Activated CD4-positive, alpha-beta T cell treated with anti-CD3 and anti-CD28 coated beads, Interleukin-2, amount 10 ng/mL, durations not matched to agents 24 days and 14 days (primary cell): ENCODE measurements at places on chromosomes 12 and 14. TPM values are rescaled to one million over a fixed set of nuclear protein-coding genes. Genes with fewer than 3 reads are reported as not detected.

DNA sequence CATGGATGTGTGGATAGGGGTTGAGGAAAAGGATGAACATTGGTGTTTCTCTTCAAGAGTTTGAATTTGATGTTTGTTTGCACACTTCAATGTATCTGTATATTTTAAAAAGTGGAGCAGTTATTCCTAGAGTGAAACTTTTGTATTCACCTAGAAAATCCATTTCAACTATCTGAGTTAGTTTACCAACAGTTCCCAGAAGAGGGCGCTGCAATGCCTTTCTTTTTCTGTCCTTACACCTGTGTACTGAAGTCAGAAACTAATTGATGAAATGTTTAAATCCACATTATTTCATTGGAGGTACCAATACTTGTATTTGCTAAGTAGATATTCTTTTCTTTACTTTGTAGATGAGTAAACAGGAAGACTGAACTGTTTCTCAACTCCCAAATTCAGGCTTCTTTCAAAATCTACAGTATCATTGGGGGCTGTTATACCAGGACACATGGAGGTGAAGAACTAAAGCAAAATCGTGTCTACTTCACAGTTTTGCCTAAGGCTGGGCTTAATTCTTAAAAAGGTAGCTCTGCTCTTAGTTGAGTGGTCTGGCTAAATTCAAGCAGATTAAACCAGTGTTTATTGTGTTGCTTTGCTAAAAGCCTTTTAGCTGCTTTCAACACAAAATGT, 26.6 kb upstream of the KLRB1 start:
- H3K27me3 ChIP-seq = peaks cover 4% of the 10 kb centered on the region
- H3K4me3 ChIP-seq = peak overlapping the region; percentile 64
- peaks cover 50% of the 10 kb centered on the region for H3K4me1 ChIP-seq
- H3K27ac ChIP-seq = peak overlapping the region; percentile 57
- DNase-seq = peak; percentile 94
- H3K36me3 ChIP-seq = peaks cover 11% of the 10 kb centered on the region

Gene VRTN
- total RNA-seq = not detected in 2 replicates

GRCh38 chr12:52322069-52322468, 871 bp upstream of the KRT83 start:
- H3K4me3 ChIP-seq = no peak overlapping the region
- H3K27ac ChIP-seq = no peak overlapping the region
- DNase-seq = no peak
- no peaks in the 10 kb centered on the region for H3K36me3 ChIP-seq
- peaks cover 3% of the 10 kb centered on the region for H3K4me1 ChIP-seq
- peaks cover 32% of the 10 kb centered on the region for H3K27me3 ChIP-seq

Gene NTF3
- not detected in 2 replicates for total RNA-seq

Gene PTMS
- 245 and 267 TPM in 2 replicates for total RNA-seq

Gene KRT71
- not detected in 2 replicates for total RNA-seq

DNA sequence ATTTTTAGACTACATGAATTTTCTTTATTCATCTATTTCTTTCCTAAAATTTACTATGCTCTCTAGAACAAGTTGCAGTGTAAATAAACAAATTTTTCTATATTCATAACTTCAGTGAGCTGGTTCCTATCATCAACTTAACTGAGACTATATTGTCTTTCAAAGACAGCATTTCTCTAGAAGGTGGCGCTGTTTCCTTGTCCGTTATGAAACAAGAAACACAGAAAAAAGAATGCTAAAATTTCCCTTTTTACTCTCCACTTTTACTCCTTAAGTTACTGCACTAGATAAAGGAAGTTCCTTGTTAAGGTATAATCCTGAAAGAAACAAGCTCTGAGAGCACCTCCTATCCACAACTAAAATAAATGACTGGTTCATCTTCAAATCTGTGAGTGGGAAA, 8.2 kb upstream of the CLEC2A start:
- no peak overlapping the region for H3K4me3 ChIP-seq
- H3K4me1 ChIP-seq = peaks cover 22% of the 10 kb centered on the region
- peak; percentile 74 for DNase-seq
- H3K27ac ChIP-seq = no peak overlapping the region
- H3K27me3 ChIP-seq = peaks cover 28% of the 10 kb centered on the region

DNA sequence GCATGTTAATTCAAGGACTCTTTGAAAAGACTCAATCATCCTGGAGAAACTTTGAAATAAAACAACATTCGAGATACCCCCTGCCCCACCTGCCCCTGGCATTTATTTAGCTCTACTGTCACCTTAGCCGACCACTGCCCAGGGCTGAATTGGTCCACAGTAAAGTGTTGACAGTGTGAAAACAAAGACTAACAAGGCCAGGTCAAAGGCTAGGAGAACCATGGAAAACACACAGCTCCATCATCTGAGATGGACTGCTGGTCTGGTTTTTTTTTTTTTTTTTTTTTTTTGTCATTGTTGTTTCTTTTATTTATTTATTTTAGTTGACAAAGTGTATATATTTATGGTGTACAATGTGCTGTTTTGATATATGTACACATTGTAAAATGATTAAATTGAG, 25.7 kb downstream of the GSTZ1 start:
- H3K4me3 ChIP-seq = no peak overlapping the region
- H3K27ac ChIP-seq = no peak overlapping the region
- H3K36me3 ChIP-seq = peaks cover 31% of the 10 kb centered on the region
- no peaks in the 10 kb centered on the region for H3K4me1 ChIP-seq
- H3K27me3 ChIP-seq = no peaks in the 10 kb centered on the region
- no peak for DNase-seq

Gene CPNE8
- total RNA-seq = 5.5 and 9.8 TPM in 2 replicates

- peaks cover 7% of the 10 kb centered on the region for H3K4me1 ChIP-seq
- no peaks in the 10 kb centered on the region for H3K27me3 ChIP-seq
- peak overlapping the region; percentile 5 for H3K4me3 ChIP-seq
- H3K27ac ChIP-seq = peak overlapping the region; percentile 2
- peak; percentile 63 for DNase-seq
- no peaks in the 10 kb centered on the region for H3K36me3 ChIP-seq
Observed at GRCh38 chr12:18165422-18165871, 75.5 kb upstream of the RERGL start.

Gene GDF3
- total RNA-seq = not detected in 2 replicates

GRCh38 chr14:67068251-67068650, 121.0 kb upstream of the GARIN2 start:
- no peak overlapping the region for H3K27ac ChIP-seq
- H3K27me3 ChIP-seq = no peaks in the 10 kb centered on the region
- H3K4me1 ChIP-seq = peaks cover 4% of the 10 kb centered on the region
- DNase-seq = no peak
- peaks cover 4% of the 10 kb centered on the region for H3K36me3 ChIP-seq

Gene TTC5
- 36.2 and 39.7 TPM in 2 replicates for total RNA-seq

DNA sequence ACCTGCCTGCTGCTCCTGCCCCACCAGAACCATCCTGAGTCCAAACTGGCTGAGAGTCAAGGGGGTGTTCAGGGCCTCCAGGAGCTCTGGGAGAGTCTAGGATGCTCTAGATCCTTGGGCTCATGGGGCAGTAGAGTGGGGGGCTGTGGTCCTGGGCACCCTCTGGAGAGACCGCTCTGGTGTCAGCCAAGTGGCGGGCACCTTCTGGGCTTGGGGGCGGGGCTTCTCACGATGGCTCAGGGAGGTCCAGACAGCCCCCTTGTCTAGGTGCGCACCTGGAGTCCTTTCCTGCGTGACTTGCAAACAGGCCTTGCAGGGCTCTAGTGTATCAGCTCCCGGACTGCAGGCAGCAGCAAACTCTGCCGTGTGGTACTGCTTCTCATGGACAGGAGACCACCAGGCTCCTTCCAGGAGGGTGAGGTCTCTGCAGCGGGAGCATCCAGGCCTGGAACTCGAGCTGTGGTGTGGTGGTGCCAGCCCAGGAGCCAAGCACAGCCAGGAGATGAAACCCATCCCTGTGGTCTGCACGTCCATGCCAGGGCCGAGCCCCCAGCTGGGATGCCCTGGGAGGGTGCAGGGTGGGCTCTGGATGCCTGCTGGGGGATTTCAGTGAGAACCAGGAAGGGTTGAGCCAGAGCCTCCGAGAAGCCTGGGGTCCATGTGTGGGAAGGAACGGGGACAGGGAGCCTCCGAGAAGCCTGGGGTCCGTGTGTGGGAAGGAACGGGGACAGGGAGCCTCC, 15.0 kb downstream of the PACS2 start:
- H3K4me1 ChIP-seq = peaks cover 7% of the 10 kb centered on the region
- H3K4me3 ChIP-seq = no peak overlapping the region
- H3K27me3 ChIP-seq = no peaks in the 10 kb centered on the region

- DNase-seq = no peak
- H3K4me3 ChIP-seq = no peak overlapping the region
- H3K27me3 ChIP-seq = no peaks in the 10 kb centered on the region
- H3K27ac ChIP-seq = no peak overlapping the region
- no peaks in the 10 kb centered on the region for H3K36me3 ChIP-seq
Observed at GRCh38 chr12:129530984-129531383, 372.8 kb downstream of the TMEM132D start.

Gene RNASE3
- not detected in 2 replicates for total RNA-seq

Gene CLEC9A
- not detected in 2 replicates for total RNA-seq

Gene SPPL3
- total RNA-seq = 28.2 and 33.6 TPM in 2 replicates

DNA sequence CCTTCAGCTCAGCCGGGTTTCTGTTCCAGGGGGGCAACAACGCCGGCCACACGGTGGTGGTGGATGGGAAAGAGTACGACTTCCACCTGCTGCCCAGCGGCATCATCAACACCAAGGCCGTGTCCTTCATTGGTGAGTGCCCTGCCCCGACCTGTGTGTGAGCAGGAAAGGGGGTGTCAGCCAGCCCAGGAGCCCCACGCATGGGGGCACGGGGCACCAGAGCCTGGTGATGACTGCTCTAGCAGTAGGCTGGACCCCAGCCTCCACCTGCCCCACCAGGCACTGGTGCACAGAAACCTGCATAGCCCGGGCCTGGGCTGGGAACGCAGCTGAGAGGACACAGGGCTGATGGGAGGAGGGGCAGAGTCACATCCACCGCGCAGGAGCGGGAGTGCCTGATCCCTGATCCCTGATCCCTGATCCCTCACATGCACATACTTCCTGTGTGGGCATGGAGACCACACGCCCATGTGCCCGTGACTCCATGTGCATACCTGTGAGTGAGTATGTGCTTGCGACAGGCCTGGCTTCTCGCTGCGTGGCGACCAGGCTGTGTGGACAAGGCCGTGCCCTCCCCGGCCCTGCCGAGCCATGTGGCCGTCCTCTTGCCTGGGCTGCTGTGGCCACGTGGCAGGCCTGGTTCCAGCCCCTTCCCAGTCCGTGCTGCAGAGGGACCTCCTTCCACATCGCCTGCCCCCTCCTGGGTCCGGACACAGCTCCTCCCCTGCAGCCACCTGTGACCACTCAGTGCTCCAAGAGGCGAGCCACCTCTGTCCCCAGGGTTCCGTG, 11.2 kb downstream of the ADSS1 start:
- no peak for DNase-seq
- H3K27ac ChIP-seq = no peak overlapping the region
- no peaks in the 10 kb centered on the region for H3K36me3 ChIP-seq

- no peak overlapping the region for H3K4me3 ChIP-seq
- H3K4me1 ChIP-seq = no peaks in the 10 kb centered on the region
- H3K27me3 ChIP-seq = no peaks in the 10 kb centered on the region
- no peak for DNase-seq
- no peak overlapping the region for H3K27ac ChIP-seq
Observed at GRCh38 chr14:30698463-30698862, 76.3 kb downstream of the SCFD1 start.

Gene FOXG1
- not detected in 2 replicates for total RNA-seq

GRCh38 chr14:49999826-50000379, 107.0 kb downstream of the ARF6 start:
- no peaks in the 10 kb centered on the region for H3K27me3 ChIP-seq
- H3K36me3 ChIP-seq = peaks cover 2% of the 10 kb centered on the region
- peak overlapping the region; percentile 96 for H3K27ac ChIP-seq

Gene PLXNC1
- total RNA-seq = 15.0 and 16.0 TPM in 2 replicates

GRCh38 chr12:58285551-58285950, 344.2 kb downstream of the ATP23 start:
- H3K4me3 ChIP-seq = no peak overlapping the region
- no peak overlapping the region for H3K27ac ChIP-seq
- no peaks in the 10 kb centered on the region for H3K27me3 ChIP-seq
- no peaks in the 10 kb centered on the region for H3K36me3 ChIP-seq

GRCh38 chr12:121465921-121466793, 66.2 kb downstream of the RNF34 start:
- H3K27ac ChIP-seq = peak overlapping the region; percentile 88
- H3K27me3 ChIP-seq = no peaks in the 10 kb centered on the region
- DNase-seq = peak; percentile 88
- peaks cover 28% of the 10 kb centered on the region for H3K4me1 ChIP-seq

DNA sequence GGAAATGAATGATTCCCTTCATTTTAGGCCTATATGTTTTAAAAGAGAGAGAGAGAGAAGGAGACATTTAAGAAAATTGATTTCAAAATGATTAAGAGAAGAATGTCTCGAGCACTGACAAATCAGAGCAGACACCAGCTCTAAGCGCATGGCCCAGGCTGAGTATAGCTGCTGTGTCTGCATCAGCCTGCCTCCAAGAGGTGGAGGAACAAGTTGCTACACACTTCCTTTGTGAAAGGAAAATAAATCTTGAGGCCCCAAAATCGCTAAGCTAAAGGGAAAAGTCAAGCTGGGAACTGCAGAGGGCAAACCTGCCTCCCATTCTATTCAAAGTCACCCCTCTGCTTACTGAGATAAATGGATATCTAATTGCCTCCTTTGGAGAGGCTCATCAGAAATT, 728.7 kb upstream of the TMEM132C start:
- peaks cover 3% of the 10 kb centered on the region for H3K27me3 ChIP-seq
- DNase-seq = no peak
- H3K36me3 ChIP-seq = no peaks in the 10 kb centered on the region
- no peaks in the 10 kb centered on the region for H3K4me1 ChIP-seq
- H3K4me3 ChIP-seq = no peak overlapping the region
